ENCODE measurements at places on chromosomes 6 and 20. TPM values are rescaled to one million over a fixed set of nuclear protein-coding genes. Genes with fewer than 3 reads are reported as not detected.

DNA sequence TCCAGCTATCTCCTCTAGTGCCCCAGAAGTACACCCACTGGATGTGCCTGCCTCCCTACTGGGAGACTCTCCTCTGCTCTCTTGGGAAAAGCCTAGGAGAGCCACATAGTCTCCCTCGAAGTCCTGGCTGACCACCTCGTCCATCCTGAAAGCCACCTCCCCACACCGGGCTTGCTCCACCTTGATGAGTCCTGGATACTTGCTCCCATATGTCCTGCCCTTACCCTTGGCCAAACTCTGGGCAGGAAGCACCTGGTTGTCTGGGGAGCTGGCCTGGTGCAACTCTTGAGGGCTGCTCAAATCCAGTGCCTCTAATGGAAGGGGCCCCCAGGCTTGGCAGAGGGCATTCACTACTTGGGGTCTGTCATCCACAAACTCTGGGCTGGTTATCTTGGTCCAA, 19.3 kb downstream of the KIAA1755 start:
- no peak for DNase-seq

GRCh38 chr6:31580807-31581433, 1.3 kb downstream of the LTB start:
- peak; percentile 91 for DNase-seq

DNA sequence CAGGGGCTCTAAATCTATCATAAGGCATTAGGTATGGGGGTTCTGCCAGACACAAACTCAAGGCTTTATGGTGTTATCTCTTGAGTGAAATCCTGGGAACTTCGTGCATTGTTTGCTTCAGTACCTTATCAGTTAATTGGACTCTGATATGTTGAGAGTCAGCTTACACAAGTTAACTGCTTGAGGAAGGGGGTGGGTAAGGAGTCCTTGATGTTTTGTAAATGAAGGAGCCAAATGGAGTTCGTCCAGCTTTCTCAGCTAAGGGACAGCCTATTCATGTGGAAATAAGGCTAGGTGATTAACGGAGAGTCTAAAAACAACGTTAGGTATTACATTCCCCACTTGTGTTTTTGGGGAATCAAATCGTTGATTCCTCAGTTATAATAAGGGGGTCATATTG, 157.4 kb downstream of the TRIM27 start:
- DNase-seq = no peak

Gene FOXF2
- total RNA-seq = 15.4 TPM

DNA sequence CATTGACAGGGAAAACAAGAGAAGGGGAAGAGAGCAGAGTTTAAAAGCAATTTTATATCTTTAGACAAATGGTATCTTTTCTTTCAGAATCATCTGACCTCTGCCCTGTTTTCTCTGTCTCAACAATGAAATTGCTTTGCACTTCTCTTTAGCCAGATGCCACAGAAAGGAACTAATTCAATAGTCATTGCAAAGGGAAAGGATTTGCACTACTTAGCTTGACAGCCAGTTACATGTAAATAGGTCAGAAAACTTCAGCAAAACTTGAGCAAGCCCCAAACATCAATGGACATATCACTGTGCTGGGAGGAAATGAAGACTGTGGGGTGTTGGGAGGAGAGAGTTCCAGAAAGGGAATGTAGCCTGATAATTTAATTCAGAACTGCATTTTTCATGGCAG, 181.3 kb upstream of the FAM83B start:
- DNase-seq = no peak

Gene GNAS-AS1
- 2.5 TPM for total RNA-seq

DNA sequence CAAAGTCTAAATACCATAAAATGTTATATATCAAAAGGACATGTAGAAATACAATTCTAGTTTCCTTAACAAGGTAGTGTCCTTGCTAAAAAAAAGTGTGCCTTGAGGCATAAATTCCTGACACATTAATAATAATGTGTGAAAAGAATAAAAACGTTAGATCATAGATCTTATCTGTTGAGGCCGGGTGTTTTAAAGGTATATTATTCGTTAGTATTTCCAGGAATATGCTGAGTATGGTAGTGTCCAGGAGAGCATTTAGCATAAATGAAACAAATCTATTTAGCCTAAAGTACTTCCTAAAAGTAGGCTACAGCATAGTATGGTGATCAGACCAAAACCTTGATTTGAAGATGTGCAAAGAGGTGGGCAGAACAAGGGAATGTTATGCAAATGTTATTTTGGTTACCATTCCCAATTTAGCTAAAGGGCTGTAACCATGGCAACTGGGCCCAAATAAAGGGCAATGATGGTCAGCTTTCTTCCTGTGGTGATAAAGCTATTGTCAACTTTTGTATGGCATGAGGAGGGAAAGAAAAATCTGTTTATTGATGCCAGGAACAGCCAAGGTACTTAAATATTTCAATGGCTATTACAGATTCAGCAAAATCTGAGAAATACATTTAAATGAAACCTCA, 18.9 kb downstream of the MKKS start:
- DNase-seq = no peak

- DNase-seq = peak; percentile 73
These were observed 118.8 kb downstream of the RALGAPA2 start for GRCh38 chr20:20593447-20594170.

GRCh38 chr20:34654207-34654744, 22.6 kb downstream of the PIGU start:
- DNase-seq = no peak

Gene ULBP2
- total RNA-seq = not detected

Gene ASXL1
- 65.6 TPM for total RNA-seq

- peak; percentile 24 for DNase-seq
These were observed 160.3 kb downstream of the KIF16B start for GRCh38 chr20:16412906-16413305.

Gene NHSL1
- total RNA-seq = 17.3 TPM

DNA sequence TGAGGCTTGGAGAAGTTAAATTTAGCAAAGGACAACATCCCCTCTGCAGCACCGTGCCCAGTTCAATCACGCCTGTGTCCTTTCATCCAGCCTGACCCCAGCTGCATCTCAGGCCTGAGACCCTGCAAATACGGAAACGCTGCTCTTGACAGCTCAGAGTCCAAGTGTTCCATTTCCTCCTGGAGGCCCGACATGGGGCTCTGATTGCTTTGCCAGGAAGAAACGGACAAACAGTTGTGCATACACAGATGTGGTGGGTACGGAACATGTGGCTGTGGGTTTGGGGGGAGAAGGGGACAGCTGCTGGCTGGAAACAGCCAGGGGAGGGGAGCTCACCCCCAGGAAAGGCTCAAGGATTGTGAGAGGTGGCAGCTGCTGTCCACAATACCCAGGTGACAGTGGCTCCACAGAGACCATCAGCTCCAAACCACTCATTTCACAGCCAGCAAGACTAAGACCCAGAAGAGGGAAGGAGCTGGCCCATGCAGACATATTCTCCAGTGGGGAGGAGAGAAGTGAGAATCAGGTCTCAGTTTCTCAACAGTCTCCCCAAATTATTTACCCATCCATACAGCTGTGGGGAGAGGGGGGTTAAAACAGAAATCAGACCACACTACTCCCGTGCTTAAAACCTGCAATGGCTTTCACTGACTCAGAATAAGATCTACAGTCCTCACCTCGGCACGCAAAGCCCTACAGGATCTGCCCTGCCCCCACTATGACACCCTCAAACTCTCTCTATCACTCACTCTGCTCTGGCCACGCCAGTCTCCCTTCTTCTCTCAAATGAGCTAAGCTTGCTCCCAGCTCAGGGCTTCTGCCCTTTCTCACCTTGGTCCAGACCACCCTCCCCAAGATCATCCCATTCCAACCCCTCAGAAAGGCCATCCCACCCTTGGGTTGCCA, 89.1 kb downstream of the PREX1 start:
- DNase-seq = peak; percentile 86

DNA sequence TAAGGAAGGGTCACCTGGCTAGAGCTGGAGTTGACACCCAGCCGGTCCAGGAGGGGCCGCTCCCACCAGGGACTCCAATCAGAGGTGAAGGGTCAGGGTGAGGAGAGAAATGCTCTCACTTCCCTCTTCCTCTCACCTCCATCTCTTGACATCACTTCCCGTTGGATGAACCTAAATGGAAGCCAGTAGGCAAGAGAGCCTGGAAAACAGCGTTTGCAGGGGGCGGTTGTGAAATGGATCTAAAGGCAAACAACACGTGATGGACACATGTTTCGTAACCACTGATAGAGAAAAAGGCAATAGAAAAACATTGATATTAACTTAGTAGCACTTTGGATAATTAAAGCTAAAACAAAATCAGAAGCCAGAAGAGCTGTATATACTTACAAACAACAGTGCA, 105.6 kb upstream of the FOXA2 start:
- no peak for DNase-seq

GRCh38 chr20:2037296-2037914, 43.5 kb upstream of the PDYN start:
- DNase-seq = no peak

GRCh38 chr20:42082611-42083010, 464.4 kb upstream of the CHD6 start:
- peak; percentile 96 for DNase-seq

DNA sequence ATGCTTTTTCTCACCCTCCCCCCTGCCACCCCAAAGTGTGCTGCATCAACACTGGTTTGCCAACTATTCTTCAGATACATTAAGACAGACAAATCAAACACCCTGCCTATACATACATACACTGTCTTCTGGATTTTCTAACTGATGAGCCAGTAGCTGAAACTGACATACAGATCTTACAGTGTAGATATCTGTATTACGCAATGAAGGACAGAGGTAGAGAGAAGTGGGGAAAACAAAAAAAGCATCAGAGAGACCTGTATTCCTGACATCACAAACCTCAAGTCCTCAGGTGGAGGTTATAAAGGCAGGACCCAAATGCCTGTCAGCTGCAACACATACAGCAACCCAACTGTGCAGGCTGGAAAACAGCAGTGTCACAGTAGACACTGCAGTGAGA, 535.4 kb downstream of the HACE1 start:
- no peak for DNase-seq

Gene ANGPT4
- not detected for total RNA-seq

- no peak for DNase-seq
These were observed 23.0 kb downstream of the MAP1LC3A start for GRCh38 chr20:34581341-34582184.

GRCh38 chr6:145017516-145017915, 717.8 kb downstream of the EPM2A start:
- DNase-seq = no peak

- no peak for DNase-seq
These were observed 114.4 kb upstream of the CCN2 start for GRCh38 chr6:132065556-132065955.

GRCh38 chr6:40125680-40126394, 191.6 kb upstream of the MOCS1 start:
- DNase-seq = no peak

Measured in tongue (tissue), 3 donors.